BE2C (cell line): ENCODE measurements at places on chromosomes 4 and X.

DNA sequence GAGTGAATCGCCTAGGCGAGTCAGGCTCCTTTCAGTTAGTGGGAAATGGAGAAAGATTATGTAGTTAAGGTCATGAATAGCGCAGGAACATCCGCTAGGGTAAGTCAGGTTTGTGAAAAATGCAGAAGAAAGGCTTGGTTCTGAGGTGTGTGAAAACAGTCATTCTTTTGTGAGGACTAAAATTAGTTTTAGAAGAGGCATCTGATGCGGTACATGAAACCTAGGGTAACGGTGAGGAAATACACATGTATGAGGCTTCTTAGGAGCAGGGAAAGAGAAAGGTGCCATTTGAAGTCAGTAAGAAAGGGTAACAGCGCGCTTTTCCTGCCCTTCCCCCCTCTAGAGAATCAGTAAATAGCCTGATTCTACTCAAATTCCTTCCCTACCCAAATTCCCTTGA is 570 bp upstream of the RNF128 start:
- DNase-seq: no peak

- DNase-seq: no peak
These were observed 2387.7 kb upstream of the TENM3 start for GRCh38 chr4:179855469-179855868.

GRCh38 chr4:180190382-180190781 is 2052.8 kb upstream of the TENM3 start:
- DNase-seq: no peak

DNA sequence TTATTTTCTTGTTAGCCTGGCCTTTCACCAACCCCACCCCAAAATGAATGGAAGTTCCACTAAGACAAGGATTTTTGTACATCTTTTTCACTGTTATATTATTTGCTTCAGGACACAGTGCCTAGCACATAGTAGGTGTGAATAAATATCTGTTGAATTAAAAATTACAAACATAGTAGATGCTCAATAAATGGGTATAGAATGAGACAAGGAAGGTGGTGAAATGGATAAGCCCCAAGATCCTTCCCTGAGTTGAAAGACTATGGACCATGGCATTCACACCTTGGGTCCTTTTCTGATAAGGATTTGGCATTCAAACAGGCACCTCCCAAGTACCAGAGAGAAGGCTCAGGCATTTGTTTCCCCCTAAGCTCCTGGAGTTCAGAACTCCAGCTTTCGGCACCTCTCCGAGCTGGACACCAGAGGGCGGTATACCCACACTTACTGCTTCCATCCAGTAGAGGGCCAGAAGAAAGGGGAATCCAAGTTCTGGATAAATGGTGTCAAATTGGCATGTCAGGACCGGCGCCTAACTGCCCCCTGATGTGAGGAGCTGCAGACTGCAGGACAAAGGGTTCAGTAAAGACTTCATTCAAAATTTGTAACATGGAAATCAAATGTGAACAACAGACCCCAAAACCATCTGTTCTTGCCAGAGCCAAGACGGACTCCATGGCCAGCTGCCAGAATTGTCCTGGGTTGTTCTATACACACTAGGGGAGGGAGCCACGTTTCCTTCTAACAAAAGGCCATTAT is 193.0 kb downstream of the GPC3 start:
- DNase-seq: peak; percentile 57

- DNase-seq: no peak
These were observed 187.3 kb upstream of the MBNL3 start for GRCh38 chrX:132676102-132676501.

- no peak for DNase-seq
These were observed 47.2 kb downstream of the TBCK start for GRCh38 chr4:106268786-106269185.

- DNase-seq: no peak
These were observed 78.1 kb downstream of the EVC start for GRCh38 chr4:5789141-5789540.

DNA sequence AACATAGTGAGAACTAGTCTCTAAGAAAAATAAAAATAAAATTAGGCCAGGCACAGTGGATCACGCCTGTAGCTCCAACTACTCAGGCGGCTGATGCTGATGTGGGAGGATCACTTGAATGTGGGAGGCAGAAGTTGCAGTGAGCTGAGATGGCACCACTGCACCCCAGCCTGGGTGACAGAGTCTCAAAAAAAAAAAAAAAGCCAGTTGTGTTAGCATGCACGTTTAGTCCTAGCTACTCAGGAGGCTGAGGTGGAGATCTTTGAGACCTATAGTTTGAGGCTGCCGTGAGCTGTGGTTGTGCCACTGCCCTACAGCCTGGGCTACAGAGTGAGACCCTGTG is 2.5 kb downstream of the DCK start:
- no peak for DNase-seq
